ENCODE measurements at places on chromosomes 7 and 10.

DNA sequence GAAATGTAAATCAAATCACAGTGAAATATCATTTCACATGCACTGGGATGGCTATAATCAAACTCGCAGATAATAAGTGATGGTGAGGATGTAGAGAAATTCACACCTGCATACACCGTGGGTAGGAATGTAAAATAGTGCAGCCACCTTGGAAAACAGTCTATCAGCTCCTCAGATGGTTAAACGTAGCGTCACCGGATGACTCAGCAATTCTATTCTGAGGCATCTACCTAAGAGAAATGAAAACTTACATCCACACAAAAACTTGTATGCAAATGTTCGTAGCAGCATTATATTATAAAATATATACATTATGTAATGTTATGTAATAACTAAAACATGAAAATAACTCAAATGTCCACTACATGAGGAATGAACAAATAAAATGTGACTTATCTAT lies 38.9 kb downstream of the SH3PXD2A start:
- no peak for DNase-seq

DNA sequence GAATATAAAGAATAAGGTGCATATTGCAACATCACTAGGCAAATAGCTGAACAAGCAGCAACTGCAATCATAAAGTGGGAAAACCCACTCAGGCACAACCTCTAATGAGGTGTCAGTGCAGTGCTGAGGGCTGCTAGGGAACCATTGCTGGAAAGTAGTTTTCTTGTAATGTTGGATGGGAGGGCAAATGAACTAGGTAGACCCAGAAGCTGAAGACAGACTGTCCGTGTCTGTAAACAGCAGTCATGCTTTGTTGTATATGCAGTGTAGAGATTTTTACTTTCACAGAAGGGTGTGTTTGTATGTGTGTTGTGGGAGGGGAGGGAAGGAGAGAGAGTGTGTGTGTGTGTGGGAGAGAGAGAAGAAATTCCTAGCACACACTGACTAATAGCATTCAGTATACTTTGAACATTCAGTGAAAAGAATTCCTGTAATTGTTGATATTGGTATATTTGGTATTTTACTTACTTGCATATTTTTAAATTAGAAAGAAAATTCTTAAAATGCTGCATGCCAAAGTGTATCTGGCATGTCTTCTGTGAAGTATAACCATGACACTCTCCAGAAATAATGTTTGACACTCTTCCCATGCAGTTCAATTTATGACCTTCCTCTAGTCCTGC lies 28.8 kb downstream of the ITGB8 start:
- no peak for DNase-seq

DNA sequence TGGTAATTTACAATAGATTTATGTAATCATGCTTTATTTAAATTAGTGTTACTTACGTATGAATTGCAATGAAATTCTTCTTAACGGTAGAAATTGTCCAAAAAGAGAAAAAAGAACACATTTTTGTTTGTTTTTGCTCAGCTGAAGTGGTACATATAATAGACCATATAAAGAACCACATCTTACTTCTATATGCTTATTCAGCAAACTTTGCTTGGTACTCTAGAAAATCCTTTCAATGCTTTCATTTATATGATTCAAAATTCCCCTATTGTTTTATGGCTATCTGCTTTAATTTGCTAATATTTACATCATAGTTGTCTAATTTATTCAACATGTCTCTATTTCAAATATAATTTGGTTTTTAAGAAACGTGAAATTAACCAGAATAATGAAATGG lies 903.2 kb downstream of the ANKRD7 start:
- DNase-seq: no peak

DNA sequence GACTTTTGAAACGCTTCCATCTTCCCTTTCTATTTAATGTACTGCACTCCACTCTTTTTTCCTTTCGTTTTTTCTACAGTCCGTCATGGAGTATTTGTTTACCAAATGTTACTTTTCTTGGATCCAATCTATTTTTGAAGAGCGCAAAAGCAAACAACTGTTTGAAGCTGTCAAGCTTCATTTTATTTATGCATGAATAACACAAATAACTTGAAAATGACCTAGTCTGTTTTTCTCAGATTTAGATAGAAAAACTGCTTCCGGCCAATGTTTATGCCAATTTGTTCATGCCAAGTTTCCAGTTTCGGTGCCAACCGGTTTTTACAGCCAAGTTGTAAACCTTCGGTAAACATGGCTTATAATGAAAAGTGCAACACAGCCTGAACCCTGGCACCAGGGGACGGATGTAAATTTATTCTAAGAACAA lies 150.9 kb upstream of the KLF6 start:
- no peak for DNase-seq

- DNase-seq: peak; percentile 44
Observed at GRCh38 chr7:155466814-155467733, 9.1 kb downstream of the EN2 start.

DNA sequence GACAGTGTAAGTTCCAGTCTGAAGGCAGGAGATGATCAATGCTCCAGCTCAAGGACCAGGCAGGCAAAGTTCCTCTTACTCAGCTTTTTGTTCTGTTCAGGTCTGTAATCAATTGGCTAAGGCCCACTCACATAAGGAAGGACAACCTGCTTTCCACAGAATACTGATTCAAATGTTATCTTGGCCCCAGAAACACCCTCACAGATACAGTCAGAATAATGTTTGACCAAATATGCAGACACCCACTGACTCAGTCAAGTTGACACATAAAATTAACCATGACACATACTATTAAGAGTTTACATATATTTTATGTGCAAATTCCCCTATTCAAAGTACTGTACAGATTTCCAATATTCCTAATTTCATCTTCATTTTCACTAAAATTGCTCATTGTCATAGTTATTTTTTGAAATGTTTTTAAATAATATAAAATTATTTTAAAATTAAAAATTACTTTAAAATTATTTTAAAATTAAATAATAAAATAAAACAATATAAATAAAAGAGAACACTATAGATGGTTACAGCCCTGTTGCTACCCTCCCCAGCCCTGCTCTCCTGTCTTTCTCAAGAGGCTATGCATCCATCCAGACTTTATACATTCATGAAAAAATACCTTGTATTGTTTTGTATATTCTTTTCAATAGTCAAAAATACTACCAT lies 59.4 kb downstream of the RAB11FIP2 start:
- DNase-seq: no peak

GRCh38 chr10:123381224-123381623 lies 227.0 kb downstream of the BUB3 start:
- no peak for DNase-seq

DNA sequence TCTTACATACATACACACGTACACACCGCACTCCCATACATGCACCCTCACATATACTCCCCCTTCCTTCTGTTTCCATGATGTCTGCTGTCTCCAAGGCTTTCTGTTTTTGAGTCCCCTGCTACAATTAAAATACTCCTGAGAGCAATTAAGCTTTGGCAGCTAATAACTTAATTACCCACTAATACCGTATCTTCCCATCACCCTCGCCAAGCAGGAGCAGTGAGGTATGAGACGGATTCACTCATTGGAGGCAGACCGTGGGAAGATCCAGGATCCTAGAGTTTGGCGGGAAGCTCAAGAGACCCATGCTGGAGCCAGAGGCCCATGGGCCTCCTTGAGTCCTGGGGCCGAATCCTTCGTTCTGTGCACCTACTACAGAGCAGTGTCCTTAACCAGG lies 1.7 kb upstream of the CALN1 start:
- DNase-seq: no peak
